ENCODE measurements at places on chromosomes 1 and 21. TPM values are rescaled to one million over a fixed set of nuclear protein-coding genes. Genes with fewer than 3 reads are reported as not detected.
A peak's percentile ranks its signal among the peaks of the same experiment; 100 is the strongest.

- DNase-seq = no peak
Observed at GRCh38 chr1:58971629-58972140, 187.8 kb upstream of the JUN start.

DNA sequence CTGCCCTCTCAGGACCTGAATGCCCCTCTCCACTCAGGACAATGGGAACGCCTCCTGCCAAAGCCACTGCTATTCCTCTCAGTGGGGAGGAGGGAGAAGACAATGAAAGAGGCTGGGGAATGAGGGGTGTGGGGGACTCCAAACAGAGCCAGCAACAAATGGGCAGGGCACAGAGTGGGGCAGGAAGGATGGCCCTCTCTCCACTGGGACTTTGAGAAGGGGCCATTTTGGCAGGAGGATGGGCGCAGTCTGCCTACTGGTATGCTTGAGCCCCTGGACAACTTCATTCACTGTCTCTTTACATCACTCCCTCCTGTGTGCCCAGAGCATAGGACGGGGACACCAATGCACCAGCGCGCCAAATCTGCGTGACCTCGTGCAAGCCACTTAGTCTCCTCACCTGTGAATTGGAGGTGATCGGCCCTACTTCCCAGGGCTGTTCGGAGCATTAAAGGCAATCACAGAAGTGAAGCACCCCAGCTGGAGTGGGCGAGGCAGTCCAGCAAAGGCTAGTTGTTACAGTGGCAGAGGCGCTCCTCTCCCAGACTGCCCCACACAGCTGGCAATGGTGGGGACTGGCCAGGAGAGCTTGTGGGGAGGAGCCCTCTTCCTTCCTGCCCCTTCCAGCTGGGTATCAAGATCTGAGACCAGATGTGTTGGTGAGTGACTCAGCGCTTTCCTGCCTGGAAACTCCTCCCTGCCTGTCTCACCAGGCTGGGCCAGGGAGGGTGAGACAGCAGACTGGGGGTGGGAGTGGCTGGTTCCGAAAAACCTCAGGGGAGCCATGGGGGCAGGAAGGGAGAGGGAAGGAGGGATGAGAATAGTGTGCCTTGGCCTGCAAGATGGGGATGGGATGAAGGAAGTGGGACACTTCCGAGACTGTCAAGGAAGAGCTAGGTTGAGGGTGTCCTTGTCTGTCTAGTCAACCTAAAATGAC, 22.4 kb upstream of the SYNC start:
- peak; percentile 89 for DNase-seq

DNA sequence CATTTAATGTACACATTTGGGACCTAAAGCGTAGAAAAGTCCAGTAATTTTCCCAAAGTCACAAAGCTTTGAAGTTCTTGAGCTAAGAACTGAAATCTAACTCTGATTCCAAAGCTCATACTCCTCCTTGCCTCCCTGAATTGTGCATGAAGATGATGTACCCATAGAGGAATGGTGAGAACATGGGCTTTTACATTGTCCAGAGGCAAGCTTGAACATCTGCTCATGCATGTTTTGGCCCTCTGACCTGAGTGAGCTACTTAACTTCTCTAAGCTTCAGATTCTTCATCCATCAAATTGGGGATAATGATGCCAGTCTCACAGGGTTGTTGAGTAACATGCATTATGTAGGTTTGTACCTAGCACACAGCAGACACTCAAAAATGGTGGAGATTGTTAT, 258.4 kb upstream of the HOOK1 start:
- no peak for DNase-seq

GRCh38 chr1:211514030-211514754, 22.2 kb upstream of the RD3 start:
- DNase-seq = peak; percentile 94

DNA sequence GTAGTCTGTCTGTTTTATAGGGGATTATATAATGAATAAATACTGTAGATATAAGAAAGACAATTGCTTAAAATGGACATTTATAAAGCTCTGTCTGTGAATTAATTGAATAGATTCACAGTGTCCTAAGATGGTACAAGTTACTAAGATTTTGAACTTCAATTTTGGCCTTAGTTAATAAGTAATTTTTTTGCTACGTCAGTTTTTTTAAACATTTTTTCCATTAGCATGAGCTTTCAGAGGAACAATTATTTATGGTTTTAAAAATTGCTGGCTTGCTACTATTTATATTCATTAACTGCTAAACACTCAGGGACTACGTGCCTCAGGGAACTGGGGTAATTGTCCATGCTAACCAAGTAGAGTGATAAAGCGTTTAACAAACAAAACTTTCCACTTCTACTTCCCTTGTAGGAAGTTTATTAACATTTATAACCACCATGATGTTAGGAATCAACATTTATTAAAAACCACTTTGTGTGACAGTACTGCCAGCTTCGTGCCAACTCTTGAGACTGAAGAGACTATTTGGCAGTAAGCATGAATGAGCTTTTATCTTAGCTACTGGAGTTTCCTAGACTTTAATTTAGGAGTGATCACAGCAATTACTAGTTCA, 65.4 kb upstream of the PTGS2 start:
- no peak for DNase-seq

DNA sequence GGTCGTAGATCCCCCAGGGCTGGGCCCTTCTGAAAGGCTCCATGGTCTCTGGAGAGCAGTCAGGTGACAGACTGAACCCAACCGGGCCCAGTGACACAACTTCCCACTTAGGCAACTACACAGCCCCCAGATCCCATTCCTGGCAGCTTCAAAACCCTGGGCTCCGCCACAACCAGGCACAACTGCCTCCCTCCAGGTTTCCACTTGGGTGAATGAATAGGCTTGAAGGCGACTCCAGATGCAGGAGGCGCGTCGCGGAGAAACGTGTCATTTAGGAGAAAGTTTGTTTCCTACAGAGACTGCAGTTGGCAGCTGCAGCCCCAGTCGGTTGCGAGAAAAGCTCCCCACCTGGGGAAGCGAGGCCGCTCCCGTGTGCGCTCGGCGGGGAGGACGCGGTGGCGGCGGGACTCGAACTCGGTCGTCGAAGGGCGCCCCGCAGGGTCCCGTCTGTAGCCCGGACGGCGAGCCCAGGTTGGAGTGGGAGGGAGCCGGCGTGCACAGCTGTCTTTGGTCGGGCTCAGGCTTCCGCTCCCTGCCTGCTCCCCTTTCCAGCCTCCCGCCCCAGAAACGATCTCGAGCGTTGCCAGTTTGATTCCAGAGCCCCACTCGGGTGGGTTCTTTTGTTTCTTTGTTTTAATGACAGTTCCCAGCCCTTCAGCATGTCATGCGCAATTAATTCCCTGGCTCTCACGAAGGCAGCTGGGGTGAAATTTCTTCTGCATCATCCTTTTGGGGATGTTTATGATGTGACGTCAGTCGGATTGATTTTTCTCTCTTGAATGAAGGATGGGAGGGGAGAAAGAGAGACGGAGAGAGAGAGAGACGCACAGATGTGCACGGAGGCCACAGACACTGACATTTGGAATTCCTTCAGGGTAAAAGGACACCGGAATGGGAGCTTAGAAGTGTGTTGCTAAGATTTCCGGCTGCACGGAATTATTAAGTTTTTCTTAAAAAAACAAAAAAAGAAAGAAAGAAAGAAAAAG, 862 bp upstream of the SGIP1 start:
- DNase-seq = no peak

DNA sequence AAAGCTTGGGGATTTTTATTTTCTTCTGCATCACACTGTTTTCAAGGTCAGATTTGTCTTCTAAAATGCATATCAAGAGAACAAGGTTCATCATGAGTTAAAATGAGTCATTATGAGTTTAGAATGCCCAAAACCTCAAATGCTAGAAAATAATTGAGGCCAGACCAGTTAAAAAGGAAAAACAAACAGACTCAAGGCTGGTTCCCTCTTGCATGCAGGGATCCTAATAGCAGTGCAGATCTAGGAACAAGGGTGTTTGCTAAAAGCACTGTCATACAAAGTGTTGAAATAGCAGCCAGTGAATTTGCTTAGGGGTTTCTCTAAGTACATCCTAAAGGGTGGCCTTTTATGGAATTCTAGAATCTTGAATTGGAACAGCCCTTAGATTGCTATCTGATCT, 15.3 kb downstream of the BEND5 start:
- no peak for DNase-seq

GRCh38 chr1:73411479-73411878, 786.5 kb downstream of the LRRIQ3 start:
- no peak for DNase-seq

DNA sequence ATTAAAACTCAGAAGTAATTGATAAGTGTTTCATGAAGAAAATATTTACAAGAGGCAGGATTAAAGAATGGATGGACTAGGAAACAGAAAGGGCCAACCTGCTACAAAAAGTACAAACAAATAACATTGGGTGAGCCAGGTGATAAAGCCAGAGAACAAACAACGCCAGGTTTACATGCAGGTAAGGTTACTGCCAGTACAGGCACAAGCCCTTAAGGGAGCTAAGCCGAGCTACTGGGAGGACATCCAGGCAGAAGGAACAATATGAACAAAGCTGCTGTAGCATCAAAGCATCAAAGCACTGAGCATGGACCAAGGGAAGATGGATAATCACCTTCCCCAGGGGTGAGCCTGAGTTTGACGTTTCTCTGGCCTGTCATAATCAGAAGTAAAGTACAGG, 380.7 kb downstream of the SEC16B start:
- no peak for DNase-seq

DNA sequence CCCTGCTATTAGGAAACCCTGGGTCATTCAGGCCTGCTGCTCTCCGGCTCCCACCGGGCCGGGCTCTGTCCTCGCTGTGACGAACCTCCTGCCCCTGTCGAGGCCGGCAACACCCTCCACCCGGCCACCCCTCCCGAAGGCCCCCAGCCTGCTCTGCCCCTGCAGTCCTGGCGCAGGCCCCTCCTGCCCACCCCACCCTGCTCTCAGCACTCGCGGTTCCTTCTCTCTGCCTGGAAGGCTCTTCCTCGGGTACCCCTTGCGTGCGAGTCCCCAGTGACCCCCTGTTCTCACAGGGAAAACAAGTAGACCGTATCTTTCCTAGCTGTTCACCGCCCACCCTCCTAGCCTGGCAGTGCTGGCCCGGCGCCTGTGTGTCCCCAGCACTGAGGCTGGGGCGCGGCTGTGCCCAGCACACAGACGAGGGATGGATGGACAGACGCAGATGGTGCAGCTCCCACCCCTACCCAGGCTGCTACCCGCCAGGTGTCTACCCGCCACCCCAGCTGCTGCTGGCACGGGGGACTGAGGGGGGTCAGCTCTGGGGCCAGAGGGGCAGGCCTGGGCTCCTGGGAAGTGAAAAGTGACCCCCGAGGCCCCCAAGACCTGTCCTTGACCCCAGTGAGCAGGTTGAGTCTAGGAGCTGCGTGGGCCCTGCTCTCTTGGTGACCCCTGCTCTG, 3.1 kb upstream of the VWA1 start:
- no peak for DNase-seq

- no peak for DNase-seq
Observed at GRCh38 chr1:151054971-151055547, 4.4 kb downstream of the CDC42SE1 start.

DNA sequence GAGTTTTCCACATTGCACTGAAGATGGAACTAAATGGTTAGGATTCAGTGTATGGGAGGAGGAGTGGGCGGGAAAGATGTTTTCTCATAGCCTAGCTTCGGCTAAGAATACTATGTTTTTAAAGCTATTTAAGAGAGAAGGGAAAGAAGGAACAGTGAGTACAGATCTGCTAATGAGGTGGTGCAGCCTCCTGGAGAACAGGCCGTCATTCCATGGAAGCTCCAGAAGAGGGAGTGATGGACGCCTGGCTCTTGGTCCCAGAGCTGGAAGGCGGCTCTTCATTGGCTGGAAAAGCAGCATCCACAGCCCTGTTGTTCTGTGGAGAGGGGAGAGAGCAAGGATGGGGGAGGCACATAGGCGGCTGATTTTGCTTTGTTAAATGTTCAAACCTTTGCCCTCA, 6.9 kb downstream of the CAMK1G start:
- DNase-seq = no peak

DNA sequence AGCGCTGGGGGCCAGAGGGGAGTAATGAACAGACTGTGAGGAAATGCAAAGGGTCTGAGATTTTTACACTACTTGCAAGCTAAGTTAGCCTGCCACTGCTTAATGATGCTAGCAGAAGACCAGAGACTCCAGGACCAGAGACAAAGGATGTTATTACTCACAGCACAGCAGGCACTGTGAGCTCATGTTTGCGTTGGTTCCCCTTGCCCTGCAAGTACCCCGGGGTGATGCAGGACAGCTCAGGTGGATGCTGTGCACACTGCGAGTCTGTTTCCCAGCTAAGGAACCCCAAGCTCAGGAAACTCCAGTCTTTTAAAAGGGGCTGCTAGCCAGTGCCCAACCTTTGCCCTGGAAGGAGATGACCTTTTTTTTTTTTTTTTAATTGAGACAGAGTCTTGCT, 1.2 kb downstream of the FHAD1 start:
- no peak for DNase-seq

- DNase-seq = no peak
Observed at GRCh38 chr1:213281640-213282301, 230.7 kb downstream of the RPS6KC1 start.

DNA sequence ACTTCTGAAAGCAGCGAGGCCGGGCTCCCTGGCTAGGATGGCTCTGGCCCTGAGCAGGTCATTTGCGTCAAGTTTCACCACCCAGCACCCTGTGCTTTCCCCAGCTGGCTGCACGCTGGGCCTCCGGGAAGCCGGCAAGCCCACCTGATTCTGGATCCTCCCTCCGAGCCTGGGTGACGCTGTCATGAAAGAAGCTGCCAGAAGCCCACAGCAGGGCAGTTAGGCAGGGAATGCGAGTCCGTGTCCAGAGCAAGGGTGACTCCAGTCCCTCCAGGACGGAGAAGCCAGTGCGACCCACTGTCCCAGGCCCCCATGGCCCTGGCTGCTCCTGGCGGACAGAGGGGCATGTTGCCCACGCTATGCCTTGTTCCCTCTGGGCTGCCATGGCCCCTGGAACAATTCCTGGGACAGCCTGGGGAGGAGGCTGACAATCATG, 44.4 kb upstream of the PCBP3 start:
- no peak for DNase-seq

Gene CFHR3
- total RNA-seq = 0.42 TPM

DNA sequence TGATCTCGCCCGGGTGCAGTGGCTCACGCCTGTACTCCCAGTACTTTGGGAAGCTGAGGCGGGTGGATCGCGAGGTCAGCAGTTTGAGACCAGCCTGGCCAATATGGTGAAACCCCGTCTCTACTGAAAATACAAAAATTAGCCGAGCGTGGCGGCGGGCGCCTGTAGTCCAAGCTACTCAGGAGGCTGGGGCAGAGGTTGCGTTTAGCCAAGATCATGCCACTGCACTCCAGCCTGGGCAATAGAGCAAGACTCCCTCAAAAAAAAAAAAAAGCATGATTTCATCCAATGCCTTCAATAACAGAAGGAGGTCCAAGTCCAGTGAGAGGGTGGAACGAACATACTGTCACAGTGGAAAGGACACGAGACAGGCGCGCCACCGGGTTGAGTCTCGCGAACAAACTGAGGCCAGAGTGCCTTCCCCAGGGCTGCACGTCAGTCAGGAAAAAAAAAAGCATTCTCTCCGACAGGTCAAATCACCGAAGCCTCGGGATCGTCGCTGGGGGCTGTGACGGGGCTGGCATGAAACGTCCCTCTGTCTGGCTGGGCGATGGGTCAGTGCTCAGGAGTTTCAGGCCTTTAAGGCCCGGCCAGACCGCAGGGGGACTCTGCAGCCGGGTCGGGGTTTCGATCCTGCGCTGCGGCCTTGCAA, 8.4 kb upstream of the CROCC start:
- no peak for DNase-seq

Gene ESRRG
- total RNA-seq = not detected
